ENCODE measurements at places on chromosomes 4 and X.

GRCh38 chr4:90757534-90758060 is 630.4 kb downstream of the CCSER1 start:
- DNase-seq = no peak

- no peak for DNase-seq
Measured at GRCh38 chr4:171035909-171036308, 777.3 kb upstream of the GALNTL6 start.

DNA sequence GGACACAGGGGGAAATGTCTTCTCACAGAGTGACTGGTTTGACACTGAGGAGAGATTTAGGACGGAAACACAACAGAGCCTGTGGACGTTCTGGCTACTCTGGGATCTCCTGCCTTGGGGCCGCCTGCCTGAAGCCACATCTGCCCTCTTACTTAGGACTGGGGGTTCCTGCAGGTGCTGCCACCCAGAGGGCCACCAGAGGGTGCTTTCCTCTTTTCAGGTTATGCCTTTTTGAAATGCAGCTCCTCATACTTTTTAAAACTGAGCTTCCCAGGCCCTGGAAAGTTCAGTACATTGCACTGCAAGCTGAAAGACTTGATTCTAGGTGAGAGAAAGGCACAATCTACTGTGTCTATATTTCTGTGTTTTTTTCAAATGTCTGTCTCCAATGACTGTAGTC is 92.2 kb upstream of the PGRMC2 start:
- DNase-seq = peak; percentile 46

GRCh38 chr4:105196523-105197145 is 50.0 kb downstream of the TET2 start:
- DNase-seq = no peak

DNA sequence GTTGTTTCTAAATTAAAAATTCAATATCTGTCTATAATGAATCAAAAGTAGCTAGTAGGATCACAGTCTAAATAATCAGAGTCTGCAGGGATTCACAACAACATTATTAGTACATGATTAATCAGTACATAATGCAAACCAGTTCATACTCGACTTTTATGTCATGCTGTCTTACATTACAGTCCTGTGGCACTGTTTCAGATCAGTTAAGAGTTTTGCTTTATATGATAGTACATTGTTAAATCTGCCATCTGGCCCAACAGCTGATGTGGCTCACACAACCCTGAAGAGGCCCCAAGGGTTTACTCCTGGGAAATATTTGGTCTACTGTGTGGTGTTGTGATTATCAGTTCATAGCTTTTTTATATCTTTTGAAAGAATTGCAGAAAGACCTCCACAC is 247.1 kb upstream of the ETNPPL start:
- DNase-seq = no peak

GRCh38 chrX:25015486-25016360 is at the start of gene ARX:
ARX (minus strand) TSS chrX:25015965; CDS start chrX:25015737, 228 bp downstream.
- DNase-seq = no peak

DNA sequence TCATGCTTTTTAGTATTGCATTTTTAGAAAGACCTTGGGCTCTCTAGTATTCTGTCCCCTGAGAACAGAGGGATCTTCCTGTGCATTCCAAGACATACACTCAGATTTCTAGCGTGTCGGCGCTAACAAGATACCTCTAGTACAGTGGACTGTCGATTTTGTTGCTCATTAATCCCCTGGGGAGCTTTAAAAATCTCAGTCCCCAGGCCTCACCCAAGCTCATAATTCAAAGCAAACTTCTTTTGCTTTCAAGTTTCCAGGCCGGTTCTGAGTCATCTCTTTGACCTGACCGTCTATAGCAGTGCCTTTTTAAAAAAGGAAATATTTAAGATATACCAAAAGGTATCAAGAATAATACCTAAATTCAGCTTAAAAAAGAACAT is 137.0 kb downstream of the AMMECR1 start:
- no peak for DNase-seq

DNA sequence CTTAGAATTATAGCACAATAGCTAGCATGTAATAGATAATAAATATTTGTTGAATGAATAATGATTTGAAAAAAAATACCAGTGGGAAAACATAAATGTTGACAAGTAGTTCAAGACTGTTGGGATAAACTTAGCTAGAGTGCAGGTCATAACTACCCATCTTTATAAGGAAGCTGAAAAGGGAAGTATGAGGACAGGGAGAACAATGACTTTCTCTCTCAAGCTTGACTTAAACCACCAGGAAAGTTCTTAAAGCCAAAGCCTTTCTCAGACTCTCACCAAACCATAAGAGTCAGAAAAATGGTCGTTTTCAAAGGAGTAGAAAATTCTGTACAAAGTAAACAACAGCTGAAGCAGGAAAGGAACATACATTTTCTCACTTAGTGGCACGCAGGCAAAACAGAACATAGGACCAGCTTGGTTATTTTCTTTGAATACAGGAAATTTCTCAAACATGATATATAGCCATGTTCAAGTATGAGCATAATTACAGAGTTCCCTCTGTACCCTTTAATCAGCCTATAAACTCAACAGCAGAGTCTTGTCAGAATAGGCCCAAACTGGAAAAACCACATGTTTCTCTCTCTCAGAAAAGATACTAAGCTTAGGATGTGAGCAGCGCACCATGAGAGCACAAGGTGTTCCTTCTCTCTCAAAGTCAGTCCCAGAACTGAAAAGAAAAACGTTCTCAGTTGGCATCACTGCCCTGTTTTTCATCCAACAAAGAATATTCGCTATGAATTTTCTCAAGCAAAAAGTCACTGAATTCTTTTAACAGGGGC is 28.7 kb downstream of the MAPK10 start:
- DNase-seq = no peak

GRCh38 chr4:41452484-41453225 is 85.3 kb upstream of the LIMCH1 start:
- no peak for DNase-seq

- DNase-seq = no peak
Measured at GRCh38 chr4:112823156-112823555, 186.2 kb downstream of the LARP7 start.

DNA sequence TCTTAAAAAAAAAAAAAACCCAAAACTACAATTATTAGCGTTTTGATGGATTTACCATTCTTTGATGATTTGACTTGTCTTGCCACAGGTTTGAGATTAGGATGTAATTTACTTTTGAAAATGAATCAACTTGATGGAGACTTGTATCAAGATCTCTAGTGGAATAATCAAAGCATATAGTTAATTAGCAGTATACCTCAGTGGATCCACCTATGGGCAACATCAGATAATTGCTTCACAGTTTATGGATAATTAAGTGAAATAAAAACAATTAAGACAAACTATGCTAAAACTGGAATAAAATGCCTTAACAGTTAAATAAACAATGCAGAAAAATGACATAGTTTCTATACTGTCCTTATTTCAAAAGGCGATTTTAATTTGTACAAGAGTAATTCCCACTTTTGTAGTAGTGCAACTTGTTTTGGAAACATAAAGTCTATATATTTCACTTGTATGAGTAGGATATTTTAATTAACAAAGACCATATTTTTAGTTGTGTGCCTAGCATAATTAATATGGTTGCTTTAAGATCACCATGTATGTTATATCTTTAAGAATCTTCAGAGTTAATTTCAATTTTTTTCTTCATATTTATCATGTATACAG is 4.2 kb downstream of the CPEB2 start:
- DNase-seq = peak; percentile 33

DNA sequence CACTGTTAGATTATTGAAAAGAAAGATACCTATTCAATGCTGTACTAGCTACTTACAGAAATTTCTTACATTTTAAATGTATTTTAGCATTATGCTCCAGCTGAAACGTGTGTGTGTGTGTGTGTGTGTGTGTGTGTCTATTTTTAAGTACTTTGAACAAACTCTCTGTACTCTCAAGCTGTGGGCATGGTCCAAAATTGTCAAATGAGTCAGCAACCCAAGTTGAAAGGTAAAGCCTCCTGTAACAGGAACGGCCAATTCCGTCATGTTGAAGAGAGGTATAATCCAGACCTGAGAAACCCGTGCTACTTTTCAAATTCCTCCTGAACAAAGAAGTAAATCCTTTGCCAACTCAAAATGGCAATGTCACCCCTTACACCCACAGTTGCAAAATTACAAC is 20.5 kb downstream of the MAOB start:
- DNase-seq = no peak

GRCh38 chrX:151745651-151746050 is 11.1 kb downstream of the CNGA2 start:
- DNase-seq = no peak

GRCh38 chrX:1909419-1910206 is 294.8 kb downstream of the ASMT start:
- no peak for DNase-seq

DNA sequence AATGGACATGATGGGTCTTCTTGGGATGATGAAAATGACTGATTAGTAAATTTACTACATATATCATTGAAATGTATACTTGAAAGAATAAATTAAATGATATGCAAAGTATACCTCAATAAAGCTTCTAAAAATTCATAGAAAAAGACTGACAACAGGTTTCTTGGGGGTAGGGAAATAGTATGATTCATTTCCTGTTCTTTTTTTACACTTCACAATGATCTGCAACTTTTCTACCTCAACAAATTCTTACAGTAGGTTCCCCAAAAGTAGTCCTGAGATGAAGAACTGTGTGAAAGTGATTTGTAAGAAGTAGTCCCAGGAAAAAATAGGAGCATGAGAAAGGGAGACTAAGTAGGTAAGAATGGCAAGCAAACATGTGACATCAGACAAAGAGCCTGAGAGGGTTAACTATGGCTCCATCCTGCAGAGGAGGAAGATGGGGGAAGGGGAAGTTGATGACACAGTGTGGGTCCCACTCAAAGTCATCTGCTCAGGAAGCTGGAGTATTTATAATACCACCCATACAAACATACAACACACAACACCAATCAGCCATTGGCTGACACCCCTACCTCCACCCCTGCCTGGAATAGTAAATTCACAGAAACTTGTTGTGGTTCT is 73.9 kb downstream of the ARHGAP6 start:
- peak; percentile 19 for DNase-seq

DNA sequence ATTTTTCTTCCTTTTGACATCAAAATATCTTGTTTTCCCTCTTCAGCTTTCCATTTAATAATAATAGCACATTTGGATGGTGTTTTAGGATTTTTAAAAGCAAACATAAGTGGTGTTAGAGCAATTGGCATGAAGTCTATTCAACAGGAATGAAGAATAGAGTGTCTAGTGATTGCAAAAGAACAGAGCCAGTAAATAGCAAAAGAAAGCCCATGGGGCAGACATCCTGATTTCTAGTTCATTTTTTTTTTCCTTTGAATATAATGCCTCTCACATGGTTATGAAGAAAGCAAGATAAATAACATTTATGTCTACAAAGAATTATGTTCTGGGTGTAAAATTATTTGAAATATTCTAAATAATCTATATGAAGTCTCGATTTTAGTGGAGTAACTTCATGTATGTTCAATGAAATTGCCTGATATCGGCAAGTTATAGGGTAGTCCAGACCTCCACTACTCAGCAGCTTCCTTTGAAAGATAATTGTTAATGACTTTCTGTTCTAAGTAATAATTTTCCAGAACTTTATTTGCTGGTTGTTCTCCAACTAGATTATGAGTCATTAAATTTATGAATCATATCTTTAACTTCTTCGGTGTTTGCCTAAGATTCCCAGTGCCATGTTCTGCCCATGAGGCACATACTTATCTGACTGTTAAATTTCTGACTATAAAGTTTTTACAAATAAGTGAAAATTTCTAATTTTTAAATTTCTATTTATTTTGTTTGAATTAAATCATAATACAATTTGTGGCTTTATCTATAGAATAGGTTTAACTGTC is 587.9 kb downstream of the TLL1 start:
- DNase-seq = no peak

GRCh38 chr4:13313856-13314255 is 170.3 kb downstream of the RAB28 start:
- no peak for DNase-seq

Measured in MM.1S (cell line).